Epithelial cell of proximal tubule (primary cell): ENCODE measurements at places on chromosomes 12 and 14.

GRCh38 chr12:54240129-54240528, 39.8 kb downstream of the CBX5 start:
- DNase-seq, result no peak

DNA sequence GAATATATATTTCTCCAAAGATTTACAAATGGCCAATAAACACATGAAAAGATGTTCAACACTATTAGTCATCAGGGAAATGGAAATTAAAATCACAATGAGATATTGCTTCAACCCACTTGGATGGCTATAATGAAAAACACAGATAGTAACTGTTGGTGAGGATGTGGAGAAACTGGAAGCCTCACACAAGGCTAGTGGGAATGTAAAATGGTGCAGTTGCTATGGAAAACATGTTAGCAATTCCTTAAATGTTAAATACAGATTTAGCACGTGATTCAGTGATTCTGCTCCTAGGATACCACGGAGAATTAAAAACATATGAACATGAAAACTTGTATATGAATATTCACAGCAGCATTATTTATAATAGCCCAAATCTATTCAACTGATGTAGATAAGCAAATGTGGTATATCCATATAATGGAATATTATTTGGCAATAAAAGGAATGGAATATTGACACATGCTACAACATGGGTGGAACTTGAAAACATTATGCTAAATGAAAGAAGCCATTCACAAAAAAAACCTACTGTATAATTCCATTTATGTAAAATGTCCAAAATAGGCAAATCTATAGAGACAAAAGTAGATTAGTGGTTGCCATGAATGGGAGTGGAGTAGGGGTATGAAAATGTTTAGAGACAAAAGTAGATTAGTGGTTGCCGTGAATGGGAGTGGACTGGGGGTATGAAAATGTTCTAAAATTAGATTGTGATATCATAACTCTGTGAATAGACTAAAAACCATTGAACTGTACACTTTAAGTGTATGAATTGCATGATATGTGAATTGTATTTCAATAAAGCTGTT, 227.1 kb upstream of the DDHD1 start:
- no peak for DNase-seq

DNA sequence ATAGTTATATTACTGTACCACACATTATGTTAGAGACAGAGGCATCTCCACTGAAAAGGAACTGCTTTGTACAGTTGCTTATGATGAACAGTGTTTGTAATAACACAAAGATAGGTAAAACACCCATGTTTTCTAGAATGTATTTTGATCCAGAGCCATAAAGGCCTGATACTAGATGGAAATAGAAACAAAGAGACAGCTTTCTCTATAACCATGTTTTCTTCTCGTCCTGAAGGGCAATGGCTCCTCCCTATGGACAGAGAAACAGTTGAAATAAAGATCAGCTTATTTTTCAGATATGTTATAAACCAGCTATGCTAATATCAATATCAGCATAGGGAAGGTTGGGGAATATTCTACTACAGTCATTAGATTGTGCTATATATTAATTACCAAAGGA, 109.2 kb downstream of the ATXN7L3B start:
- DNase-seq, result no peak

- DNase-seq, result no peak
Measured at GRCh38 chr14:54486685-54487084, 2.1 kb downstream of the GMFB start.

DNA sequence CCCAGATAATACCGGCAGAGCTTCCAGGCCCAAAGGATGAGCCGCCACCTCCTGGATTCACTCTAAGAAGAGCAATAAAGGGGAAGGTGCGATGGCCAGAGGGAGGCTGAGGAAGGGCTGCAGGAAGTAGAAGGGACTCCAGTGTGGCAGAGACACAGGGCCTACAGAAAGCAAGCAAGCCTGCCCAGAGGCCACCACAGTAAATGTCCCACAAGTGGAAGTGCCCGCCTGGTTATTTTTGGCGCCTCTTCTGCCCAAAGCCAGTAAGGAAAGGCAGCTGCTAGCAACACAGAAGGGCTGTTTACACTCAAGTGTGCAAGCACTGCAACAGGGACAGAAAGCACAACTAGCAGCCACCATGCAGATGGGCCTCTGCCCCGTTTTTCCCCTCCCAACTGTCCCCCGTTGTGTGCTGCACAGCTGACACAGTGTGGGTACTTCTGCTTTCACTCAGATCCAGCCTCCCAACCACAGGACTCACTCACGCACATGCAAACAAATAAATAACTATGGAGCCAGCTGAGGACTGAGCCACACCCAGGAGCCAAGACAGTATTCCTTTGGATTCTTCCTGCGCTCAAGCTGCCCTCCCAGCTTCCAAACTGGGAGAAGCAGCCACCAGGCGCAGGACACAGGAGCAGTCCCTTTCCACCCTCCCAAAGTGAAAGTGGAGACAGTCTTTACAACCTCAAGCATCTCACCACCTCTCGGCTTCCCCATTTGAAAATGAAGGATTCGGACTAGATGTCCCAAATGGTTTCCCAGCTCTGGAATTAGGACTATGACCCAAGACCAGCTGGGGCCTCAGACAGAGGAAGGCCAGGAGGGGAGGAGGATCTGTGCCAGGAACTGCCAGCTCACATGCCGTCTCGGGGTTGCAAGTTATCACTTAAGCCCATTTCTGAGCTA, 40.0 kb upstream of the PNMA1 start:
- no peak for DNase-seq

- DNase-seq, result no peak
Measured at GRCh38 chr12:101891462-101891971, 14.1 kb downstream of the DRAM1 start.

DNA sequence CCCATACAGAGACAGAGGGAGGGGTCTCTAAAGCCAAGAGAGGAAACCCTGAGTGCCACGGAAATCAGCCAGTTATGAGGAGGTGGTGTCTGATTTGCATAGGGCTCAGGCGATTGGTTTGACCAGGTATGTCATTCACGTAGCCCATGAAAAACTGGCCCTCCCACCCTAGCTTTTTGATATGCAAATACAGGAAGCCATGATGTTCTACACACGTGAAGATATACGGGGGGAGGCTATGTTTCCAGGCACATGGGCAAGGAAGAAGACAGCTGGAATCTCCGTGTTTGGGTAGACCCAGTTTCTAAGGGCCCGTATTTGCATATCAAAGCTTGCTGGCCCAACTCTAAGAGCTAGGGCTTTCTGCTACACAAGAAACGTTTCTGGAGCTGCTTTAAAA, 717.8 kb upstream of the SEL1L start:
- no peak for DNase-seq

- DNase-seq, result no peak
Measured at GRCh38 chr12:91364471-91365184, 182.0 kb upstream of the DCN start.

- no peak for DNase-seq
Measured at GRCh38 chr14:22252686-22253085, 336.3 kb downstream of the DAD1 start.

GRCh38 chr14:25484906-25485305, 435.0 kb upstream of the STXBP6 start:
- no peak for DNase-seq

GRCh38 chr12:4663971-4664505, 15.1 kb downstream of the NDUFA9 start:
- peak; percentile 54 for DNase-seq

DNA sequence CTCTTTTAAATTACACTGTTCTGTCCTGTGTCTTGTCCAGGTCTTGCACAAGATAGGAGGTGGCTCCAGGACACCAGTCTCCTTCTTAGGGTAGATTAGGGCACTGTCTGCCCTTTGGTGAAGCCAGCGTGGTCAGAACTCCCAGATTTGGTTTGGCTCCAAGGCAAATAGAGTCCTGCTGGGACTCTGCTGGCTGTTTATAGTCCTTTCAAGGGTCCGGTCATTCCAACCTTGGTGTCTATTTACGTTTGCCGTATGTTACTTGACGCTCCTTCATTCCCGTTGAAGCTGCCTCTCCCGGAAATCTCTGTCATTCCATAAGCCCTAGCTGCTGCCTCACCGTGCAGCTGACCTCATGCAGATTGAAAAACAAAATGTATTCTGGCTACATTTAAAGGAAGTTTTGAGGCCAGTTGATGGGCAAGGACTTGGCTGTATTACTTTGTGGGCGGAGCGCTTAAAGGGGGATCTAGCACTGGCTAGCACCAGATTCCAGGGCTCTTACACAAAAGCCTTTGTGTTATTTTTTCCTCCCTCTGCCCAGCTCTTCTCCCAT, 180.6 kb downstream of the AKAP6 start:
- DNase-seq, result no peak

- no peak for DNase-seq
Measured at GRCh38 chr12:52682381-52682660, 2.1 kb upstream of the KRT1 start.

DNA sequence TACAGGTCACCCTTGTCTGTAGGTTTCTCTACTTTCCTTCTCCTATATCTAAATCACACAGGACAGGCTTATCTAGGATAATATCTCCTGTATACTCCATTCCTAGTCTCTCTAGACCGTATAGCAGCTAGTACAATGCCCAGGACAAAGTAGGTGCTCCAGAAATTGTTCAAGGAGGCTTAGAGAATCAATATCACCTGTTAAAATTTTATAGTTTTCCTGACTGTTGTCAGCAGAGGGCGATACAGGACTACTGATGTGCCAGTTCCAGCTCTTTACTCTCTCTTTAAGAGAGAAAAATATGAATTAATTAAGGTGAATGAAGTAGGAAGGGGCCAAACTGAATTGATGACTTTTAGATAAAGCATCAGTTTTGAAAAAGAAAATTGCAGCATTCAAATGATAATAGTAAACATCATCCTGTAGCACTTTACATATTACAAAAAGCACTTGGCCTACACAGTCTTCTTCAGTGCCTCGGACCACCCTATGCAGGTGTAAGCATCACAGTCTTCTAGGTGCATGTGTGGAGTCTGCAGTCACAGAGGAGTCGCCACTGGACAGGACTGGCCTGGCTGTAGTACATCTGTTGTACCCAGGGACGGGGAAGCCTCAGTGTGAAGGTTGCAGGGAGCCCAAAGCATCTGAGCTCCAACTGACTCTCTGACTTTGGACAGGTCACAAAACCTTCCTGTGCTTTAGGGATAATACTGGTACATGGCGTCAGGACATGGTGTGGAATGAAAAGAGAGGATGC, 61.9 kb upstream of the MAX start:
- no peak for DNase-seq

- DNase-seq, result no peak
Measured at GRCh38 chr14:105917933-105918436, 391.6 kb downstream of the TMEM121 start.

- no peak for DNase-seq
Measured at GRCh38 chr12:91986084-91986483, 159.6 kb downstream of the BTG1 start.

GRCh38 chr12:19012965-19013364, 116.6 kb upstream of the PLEKHA5 start:
- DNase-seq, result no peak

DNA sequence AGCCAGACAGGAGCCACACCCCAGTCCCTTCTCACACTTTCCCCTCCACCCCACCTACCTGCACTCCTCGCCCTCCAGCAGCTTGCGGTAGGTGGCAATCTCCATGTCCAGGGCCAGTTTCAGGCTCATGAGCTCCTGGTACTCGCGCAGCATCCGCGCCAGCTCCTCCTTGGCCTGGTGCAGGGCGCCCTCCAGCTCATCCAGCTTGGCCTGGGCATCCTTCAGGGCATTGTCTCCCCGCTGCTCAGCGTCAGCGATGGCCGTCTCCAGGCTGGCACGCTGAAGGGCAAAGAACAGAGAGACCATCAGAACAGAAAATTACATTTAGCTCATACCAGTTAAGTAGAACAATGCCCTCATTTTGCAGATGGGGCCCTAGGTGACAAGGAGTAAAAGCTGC, 5.5 kb downstream of the KRT74 start:
- DNase-seq, result no peak

DNA sequence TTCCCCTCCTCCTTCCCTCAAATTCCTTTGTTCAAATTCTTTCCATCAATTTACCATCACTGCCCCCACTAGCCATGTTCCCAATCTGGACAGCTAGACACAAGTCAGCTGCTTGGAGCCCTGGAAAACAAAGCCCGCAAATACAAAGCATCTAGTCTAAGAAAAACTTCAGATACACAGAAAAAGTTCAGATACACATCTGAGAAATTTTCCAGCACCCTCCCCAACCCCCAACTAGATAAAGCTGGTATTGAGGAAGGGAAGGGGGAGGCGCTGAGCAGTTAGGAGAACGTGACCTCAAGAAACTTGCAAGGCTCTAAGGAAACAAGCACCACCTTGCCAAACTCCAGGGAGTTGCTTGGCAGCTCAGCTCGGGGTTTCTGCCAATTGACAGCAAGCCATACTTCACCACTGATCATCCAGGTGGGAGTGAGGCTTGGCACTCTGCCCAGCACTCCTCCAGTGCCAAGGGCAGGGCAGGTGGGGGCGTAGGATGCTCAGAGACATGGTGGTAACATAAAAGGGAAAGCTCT, 5.1 kb upstream of the CNIH1 start:
- DNase-seq, result no peak

DNA sequence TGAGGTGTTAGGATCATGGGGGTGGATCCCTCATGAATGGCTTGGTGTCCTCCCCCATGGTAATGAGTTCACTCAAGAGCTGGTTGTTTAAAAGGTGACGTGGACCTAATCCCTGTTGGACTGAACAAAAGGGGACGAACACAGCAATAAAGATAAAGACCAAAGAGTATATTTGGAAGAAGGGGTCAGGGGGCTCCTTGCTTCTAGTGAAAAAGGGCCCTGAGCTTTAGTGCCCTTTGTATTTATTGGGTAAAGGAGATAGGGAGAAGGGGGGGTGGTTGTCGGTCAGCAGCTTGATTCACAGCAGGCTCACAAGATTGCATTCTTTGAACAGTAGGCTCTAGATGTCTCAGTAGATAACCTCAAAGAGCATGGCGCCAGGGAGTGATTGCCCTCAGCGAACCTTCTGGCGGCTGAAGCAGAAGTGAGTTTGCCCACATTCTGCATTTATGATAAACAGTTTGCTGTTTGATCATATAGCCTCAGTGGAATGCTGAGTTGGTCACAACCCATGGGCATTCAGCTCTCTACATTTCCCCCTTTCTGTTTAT, 25.9 kb upstream of the MAPKAPK5 start:
- no peak for DNase-seq

GRCh38 chr14:89288114-89288513, 128.9 kb downstream of the FOXN3 start:
- DNase-seq, result no peak

GRCh38 chr12:123096741-123097140, 54.1 kb downstream of the PITPNM2 start:
- no peak for DNase-seq

GRCh38 chr12:27970401-27971120, 2.0 kb downstream of the PTHLH start:
- no peak for DNase-seq
